ENCODE measurements at places on chromosomes 5 and 9. TPM values are rescaled to one million over a fixed set of nuclear protein-coding genes. Genes with fewer than 3 reads are reported as not detected.

The SLC6A18 gene
- total RNA-seq: not detected

- DNase-seq: peak; percentile 58
Observed at GRCh38 chr5:69331528-69332445, 814 bp downstream of the CCDC125 start.

- no peak for DNase-seq
Observed at GRCh38 chr5:77347435-77348098, 137.1 kb downstream of the PDE8B start.

The F2R gene
- total RNA-seq: 22.3 TPM

The GRIN3A gene
- 1.5 TPM for total RNA-seq

The F12 gene
- total RNA-seq: 0.74 TPM

- no peak for DNase-seq
Observed at GRCh38 chr5:138722544-138723177, 30.6 kb upstream of the CTNNA1 start.

- DNase-seq: no peak
Observed at GRCh38 chr5:95440825-95441224, 49.7 kb downstream of the FAM81B start.

- DNase-seq: no peak
Observed at GRCh38 chr9:37035648-37036370, 1.7 kb upstream of the PAX5 start.

DNA sequence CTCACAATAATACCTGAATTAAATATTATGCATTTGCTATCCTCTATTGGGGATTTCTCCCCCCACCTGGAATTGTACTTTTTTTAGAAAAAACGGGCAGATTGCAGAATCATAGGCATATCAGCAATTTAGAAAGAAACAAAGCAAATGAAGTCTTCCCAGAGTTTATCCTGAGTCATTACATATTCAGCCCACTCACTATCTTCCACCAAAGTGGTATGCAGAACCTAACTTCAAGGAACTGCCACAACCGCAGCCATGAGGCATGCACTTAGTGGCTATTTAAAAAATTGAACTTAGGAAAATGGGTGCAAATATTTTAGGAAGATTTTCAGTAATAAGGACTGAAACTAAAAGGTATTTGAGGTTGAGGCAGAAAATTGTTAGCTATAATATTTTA is 48.6 kb downstream of the UBAP1 start:
- DNase-seq: no peak

The PCDHB15 gene
- total RNA-seq: 12.4 TPM

The DMGDH gene
- total RNA-seq: 0.77 TPM

DNA sequence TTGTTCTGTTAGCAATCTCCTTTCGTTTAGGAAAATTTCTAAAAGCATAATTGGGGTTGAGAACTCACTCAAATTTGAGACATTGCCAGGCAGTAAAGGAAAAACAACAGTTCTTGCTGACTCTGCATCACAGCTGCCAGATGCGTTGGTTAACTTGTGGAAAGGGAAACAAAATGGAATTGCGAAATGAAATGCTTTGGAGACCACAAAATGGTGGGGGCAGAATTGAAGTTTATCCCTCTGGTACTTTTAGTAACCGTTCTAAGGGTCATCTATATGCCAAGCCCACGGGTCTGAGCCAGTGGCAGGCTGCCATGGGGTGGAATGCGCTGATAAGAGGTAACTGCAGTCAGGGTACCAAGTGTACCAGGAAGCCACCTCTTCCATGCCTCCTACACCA is 28.6 kb upstream of the SELENOP start:
- DNase-seq: peak; percentile 53

DNA sequence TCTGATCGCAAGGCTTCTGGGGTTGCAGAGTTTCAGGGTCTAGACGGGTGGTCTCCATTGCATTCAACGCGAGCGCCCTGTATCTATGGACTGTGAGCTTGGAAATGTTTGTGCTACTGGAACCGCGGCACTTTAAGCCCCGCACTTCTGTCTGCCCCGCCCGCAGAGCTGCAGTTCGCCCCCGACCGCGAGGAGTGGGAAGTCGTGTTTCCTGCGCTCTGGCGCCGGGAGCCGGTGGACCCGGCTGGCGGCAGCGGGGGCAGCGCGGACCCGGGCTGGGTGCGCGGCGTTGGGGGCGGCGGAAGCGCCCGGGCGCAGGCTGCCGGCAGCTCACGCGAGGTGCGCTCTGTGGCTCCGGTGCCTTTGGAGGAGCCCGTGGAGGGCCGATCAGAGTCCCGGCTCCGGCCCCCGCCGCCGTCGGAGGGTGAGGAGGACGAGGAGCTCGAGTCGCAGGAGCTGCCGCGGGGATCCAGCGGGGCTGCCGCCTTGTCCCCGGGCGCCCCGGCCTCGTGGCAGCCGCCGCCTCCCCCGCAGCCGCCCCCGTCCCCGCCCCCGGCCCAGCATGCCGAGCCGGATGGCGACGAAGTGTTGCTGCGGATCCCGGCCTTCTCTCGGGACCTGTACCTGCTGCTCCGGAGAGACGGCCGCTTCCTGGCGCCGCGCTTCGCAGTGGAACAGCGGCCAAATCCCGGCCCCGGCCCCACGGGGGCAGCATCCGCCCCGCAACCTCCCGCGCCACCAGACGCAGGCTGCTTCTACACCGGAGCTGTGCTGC is 1.0 kb downstream of the ADAMTS19 start:
- DNase-seq: peak; percentile 5

- DNase-seq: no peak
Observed at GRCh38 chr5:137935694-137936093, 46.4 kb downstream of the PKD2L2 start.

The NKD2 gene
- 2.9 TPM for total RNA-seq

The IL13 gene
- total RNA-seq: not detected

GRCh38 chr5:125558466-125558865 is 812.0 kb upstream of the ZNF608 start:
- no peak for DNase-seq

The PCDH1 gene
- total RNA-seq: 81.1 TPM

The CARTPT gene
- total RNA-seq: 5.9 TPM

DNA sequence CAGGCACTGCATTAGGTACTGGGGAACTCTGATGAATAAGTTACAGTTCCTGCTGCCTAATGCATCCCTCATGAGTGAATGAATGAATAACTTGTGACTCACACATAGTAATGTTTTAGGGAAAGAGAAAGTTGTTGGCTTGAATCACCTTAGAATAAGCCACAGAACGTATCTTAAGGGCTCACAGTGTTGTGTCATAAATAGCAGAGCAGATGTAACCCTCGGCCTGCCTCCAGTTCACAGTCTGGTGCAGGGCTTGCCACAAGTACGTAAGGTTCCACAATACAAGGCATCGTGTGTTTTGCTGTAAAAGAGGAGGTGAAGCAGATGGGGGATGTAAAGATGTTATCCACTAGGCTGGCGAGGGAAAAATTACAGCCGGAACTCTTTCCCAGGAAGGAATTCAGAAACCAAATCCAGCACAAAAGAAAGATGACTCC is 218.7 kb downstream of the TRPM3 start:
- no peak for DNase-seq

The FGF1 gene
- total RNA-seq: 9.4 TPM

DNA sequence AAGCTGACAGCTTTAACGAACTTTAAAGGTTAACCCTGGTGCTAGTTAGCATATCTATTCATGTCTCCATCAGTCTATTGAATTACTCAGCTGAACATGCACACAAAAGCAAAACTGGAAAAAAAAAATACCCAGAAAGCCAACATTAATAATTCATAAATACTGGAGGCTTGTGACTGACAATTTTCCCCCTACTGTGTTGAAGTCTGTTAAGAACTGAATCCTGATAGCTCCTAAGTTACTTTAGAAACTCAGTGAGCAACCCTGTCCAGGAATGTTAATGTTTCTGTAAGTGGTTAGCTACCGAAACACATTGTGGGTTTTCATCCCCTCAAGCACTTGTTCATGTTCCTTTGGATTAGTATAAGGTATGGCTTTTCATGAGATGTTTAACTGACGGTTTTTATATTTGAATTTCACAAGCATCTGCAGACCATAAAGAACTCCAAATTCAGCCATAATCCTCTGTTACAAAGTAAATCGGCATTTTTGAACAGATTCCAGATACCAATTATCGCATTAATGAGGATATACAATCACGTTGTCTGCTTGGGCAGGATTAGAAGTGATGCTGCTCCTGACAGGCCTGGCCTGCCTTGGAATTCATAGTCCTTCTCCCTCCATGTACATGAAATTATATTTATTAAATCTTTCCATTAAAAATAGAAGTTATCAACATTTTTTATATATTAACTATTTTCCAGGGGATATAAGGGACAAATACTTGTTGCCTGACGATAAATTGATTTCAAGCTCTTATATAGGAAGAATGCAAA is 331.2 kb downstream of the TLE4 start:
- DNase-seq: no peak

The PCDHGB7 gene
- total RNA-seq: 14.6 TPM

DNA sequence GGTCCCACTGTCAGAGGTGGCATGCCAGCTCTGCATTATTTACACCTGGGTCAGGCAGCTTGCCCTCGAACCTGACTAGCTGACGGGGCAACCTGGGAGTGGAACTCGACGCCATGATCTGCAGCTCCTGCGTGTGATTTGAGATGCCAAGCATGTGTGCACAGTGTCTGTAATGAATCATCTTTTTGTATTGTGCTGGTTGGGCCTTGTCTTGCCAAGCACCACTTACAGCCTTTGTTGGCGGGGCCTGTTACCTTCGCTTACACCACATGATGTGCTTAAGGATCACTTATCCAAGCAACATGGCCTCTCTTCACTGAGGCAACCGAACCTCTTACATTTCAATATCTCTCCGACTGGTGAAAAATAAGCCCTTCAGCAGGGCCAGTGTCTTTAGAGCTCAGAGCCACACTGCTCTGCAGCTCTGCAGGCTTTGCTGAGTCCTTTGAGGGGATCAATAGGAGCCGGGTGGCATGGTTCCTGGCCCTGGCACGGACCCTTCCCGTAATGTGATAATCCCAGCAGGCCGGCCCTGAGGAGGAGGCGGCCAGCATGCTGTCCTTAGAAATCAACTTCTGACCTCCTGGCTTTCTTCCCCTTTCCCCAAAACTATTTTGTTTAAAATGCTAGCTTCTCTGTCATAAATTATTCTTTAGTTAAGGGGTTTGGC is 297.7 kb upstream of the CD180 start:
- DNase-seq: no peak

The PFN3 gene
- total RNA-seq: not detected

The ACTBL2 gene
- not detected for total RNA-seq

GRCh38 chr5:143101121-143101520 is 302.4 kb downstream of the NR3C1 start:
- DNase-seq: no peak

GRCh38 chr9:92185681-92186080 is 70.5 kb upstream of the SPTLC1 start:
- DNase-seq: no peak

- DNase-seq: no peak
Observed at GRCh38 chr5:90557871-90558270, 726 bp upstream of the ADGRV1 start.

DNA sequence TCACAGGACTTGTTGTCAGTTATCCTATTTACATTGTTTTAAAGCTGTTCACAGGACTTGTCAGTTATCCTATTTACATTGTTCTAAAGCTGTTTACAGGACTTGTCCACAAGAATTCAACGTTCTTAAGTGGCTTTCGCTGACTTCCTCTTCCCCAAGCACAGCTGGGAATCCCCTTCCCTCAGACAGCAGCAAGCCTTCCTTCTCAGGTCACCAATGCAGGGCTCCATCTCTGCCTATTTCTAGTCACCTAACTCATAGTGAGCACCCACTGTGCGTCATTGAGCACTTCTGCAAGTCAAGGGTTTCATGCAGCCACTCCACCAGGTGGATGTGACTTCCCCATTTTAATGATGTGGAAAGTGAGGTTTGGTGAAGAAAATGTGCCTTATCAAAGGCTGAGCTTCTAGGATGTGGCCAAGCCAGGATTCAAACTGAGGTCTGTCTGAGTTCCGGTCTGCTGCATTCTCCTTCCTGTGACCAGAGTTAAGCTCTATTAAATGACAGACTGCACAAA is 109.8 kb upstream of the ZNF462 start:
- no peak for DNase-seq

GRCh38 chr9:112446526-112446925 is 40.1 kb upstream of the KIAA1958 start:
- DNase-seq: no peak

The C9orf153 gene
- total RNA-seq: 1.6 TPM

GRCh38 chr9:109258481-109259302 is 62.2 kb downstream of the EPB41L4B start:
- no peak for DNase-seq

The OTULINL gene
- total RNA-seq: 20.6 TPM

- DNase-seq: no peak
Observed at GRCh38 chr5:109347252-109347888, 62.4 kb downstream of the PJA2 start.

DNA sequence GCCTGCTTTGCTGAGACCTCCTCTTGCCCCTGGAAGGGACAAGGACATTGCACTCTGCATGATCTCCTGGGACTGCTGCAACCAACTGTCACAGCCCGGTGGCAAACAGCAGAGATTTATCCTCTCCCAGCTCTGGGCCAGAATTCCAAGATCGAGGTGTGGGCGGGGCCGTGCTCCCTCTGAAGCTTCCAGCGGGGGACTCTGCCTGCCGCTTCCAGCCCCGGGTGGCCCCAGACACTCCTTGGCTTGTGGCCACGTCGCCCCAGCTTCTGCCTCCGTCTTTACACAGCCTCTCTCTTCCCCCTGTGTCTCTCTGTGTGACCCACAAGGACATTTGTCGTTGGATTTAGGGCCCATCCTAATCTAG is 67.1 kb downstream of the COL5A1 start:
- no peak for DNase-seq

The TRIM14 gene
- 23.4 TPM for total RNA-seq

DNA sequence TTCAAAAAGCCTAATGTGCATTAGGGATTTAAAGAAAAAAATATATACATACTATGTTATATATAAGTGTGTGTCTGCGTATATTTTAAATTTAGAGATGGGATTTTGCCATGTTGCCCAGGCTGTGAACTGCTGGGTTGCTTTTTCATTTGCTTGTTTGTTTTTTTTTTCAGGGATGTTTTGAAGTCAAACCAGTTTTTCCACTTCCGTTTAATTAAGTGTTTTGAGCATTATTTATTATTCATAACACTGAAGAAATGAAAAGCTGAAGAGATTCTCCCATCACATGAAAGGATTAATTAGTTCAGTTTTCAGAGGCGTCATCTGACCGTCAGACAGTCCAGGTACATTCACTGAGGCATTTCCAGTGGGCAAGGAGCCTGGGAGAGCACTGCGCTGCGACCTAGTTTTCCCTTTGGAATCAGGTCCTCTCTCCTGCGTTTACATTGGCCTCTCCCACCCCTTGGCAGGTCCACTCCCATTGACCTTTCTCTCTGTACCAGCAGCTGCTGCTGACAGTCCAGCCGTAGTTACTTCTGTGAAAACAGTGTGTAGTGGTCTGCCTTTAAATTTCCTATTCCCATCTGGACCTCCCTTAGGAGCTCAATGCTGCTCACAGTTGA is 26.0 kb downstream of the ARRDC3 start:
- no peak for DNase-seq

DNA sequence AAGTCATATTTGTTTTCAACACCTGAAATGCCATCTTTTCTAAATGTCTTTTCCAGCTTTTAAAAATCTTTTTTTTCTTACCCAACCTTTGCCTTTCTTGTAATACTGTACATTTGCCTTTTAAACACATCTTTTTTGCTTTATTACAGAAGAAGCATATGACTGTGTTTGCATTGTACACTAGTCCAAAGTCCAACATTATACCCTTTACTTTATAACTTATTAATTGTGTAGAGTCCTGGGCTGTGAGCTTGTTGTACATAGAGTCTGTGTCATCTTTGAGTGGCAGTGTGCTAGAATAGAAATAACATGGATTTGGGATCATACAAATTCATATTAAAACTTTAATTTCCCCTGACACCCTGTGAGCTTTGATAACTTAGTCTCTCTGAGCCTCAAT is 23.7 kb downstream of the CWC27 start:
- no peak for DNase-seq

- no peak for DNase-seq
Observed at GRCh38 chr9:17402309-17402708, 176.6 kb upstream of the SH3GL2 start.

The S100Z gene
- total RNA-seq: 1.7 TPM
